ENCODE measurements at places on chromosomes 7 and 10. TPM values are rescaled to one million over a fixed set of nuclear protein-coding genes. Genes with fewer than 3 reads are reported as not detected.

- H3K27ac ChIP-seq: no peak overlapping the region
- no peaks in the 10 kb centered on the region for H3K36me3 ChIP-seq
These were observed 58.5 kb downstream of the BLNK start for GRCh38 chr10:96212911-96213310.

The SUGCT gene
- 1.6 TPM for total RNA-seq

The AKR1C1 gene
- total RNA-seq: 1.6 TPM

- H3K36me3 ChIP-seq: peaks cover 8% of the 10 kb centered on the region
- H3K4me1 ChIP-seq: no peaks in the 10 kb centered on the region
- peaks cover 5% of the 10 kb centered on the region for H3K27me3 ChIP-seq
These were observed 8.7 kb downstream of the ZMIZ2 start for GRCh38 chr7:44757311-44757710.

- no peak overlapping the region for H3K27ac ChIP-seq
- no peaks in the 10 kb centered on the region for H3K36me3 ChIP-seq
- no peaks in the 10 kb centered on the region for H3K4me1 ChIP-seq
- H3K27me3 ChIP-seq: peaks cover 4% of the 10 kb centered on the region
These were observed 31.2 kb downstream of the JAKMIP3 start for GRCh38 chr10:132096863-132097478.

DNA sequence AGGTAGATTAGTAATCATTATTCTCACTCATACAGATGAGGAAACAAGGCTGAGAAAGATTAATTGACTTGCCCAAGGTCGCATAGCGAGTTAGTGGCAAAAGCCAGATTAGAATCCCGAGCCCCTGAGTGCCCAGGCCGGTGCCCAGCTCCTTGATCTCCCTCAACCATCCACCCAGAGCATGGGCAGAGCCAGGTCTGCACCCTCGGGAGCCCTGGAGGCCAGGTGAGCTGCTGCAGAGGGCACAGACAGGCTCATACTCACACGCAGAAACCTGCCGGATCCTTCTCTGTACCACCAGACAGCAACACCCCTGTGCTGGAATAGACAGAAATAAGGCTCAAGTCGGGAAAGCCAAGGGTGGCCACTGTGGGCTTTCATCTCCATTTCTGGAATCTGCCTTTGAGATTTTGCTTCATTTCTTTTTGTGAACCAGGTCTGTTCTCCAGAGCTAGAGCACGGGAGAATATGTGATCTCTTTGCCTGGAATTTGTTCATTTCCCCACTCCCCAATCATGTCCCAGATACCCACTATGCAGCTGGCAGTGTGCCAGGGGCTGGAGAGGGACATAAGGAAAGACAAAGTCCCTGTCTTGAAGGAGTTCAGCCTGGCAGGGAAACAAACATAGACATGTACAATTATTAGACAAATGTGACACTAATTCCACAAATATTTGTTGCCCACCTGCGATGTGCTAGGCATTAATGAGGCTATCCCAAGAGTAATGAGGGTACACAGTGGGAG, 5.5 kb downstream of the AFAP1L2 start:
- no peak overlapping the region for H3K27ac ChIP-seq
- no peak for DNase-seq
- H3K27me3 ChIP-seq: peaks cover 6% of the 10 kb centered on the region
- H3K4me3 ChIP-seq: no peak overlapping the region

- H3K36me3 ChIP-seq: no peaks in the 10 kb centered on the region
- H3K4me1 ChIP-seq: peaks cover 25% of the 10 kb centered on the region
- DNase-seq: no peak
- H3K27ac ChIP-seq: peak overlapping the region; percentile 55
- H3K4me3 ChIP-seq: no peak overlapping the region
These were observed 614 bp upstream of the IFIT2 start for GRCh38 chr10:89301232-89301631.

- no peak overlapping the region for H3K27ac ChIP-seq
- H3K4me3 ChIP-seq: no peak overlapping the region
- H3K27me3 ChIP-seq: peaks cover 2% of the 10 kb centered on the region
- no peak for DNase-seq
These were observed 146.9 kb upstream of the ZMIZ1 start for GRCh38 chr10:78921895-78922294.

All from endothelial cell (in vitro differentiated cells).